HCEC 1CT (cell line): ENCODE measurements at places on chromosomes 1 and 21.

DNA sequence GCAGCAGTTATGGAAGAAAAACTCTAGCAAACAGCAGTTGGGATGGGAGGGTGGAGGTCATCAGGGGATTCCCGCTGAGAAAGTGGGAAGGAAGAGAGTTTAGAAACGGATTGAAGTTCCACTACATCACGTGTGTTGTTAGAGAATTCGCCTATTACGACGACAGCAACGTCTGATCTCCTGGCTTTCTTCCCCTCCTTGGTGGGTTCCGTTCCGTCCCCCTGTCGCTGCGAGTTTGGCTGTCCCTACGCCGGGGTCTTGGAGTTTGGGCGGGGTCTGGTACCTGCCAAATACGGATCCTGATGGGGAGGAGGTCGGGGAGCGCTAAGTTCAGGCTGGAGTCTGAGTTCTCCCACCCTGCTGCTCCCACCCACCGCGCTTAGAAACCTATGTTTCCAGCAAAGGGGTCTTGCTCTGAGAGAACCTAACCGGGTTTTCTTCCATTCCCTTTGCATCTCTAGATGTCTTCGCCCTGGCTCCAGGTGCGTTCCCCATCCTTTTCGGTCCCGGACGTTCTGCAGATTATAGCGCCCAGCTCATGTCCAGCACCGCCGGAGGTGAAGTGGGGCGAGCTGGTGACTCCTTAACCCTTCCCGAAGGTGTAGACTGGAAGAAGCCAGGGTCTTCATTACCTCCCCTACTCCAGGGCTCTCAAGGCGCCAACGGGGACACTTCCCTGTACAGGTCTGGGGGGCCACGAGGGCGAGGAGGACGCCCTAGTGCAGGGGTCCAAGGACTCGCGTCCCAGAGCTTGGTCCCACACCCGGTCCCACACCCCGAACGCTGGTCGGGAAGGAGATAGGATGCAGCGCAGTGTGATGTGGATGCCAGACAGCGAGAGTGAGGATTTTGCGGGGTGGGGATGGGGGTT lies 641 bp upstream of the KCNK2 start:
- DNase-seq: no peak

DNA sequence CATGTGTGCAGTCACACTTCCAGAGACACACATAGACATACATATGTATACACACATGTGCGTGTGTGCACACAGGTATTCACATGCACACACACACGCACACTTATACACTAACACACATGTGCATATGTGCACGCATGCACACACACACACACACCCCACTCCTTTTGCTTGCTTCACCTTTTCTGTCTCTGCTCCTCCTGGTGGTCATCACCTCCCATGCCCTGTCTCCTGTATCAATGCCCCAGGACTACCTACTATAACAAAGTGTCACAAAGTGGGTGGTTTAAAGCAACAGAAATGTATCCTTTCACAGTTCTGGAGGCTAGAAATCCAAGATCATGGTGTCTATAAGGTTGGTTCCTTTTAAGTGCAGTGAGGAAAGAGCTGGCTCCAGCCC lies 27.4 kb downstream of the ETS2 start:
- DNase-seq: no peak

GRCh38 chr1:39501666-39502065 lies 10.2 kb downstream of the BMP8A start:
- DNase-seq: peak; percentile 78

DNA sequence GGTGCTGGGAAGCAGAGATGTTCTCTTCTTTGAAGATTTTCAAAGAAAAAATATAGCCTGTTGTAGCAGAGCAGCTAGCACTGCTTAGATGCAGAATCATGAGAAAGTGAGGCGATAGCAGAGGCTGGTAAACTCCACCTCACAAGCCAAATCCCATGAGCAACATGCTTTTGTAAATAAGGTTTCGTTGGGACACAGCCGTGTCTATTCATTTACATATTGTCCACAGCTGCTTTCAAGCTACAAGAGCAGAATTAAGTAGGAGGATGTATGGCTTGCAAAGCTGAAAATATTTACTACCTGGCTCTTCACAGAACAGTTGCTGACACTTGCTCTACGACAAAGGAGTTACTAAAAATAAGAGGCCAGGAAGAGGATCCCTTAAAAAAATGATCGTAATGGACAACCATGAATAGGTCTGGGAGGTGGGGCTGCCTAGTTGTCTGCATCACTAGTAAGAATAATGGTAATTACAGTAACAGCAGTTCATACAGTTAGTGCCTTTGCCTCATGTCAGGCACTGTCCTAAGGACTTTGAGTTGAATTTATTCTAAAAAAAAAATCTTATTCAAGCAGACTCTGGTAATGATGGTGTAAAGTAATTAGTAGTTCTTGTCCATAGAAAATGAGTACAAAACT lies 622.0 kb downstream of the KIF26B start:
- no peak for DNase-seq

- no peak for DNase-seq
These were observed 764.3 kb upstream of the PRMT6 start for GRCh38 chr1:106292130-106292529.
